ENCODE measurements at places on chromosomes 2 and 18. TPM values are rescaled to one million over a fixed set of nuclear protein-coding genes. Genes with fewer than 3 reads are reported as not detected.

Gene MRO
- total RNA-seq, result 3.7 TPM

Gene ACKR3
- 18.3 TPM for total RNA-seq

Gene SOCS6
- 21.8 TPM for total RNA-seq

- H3K27me3 ChIP-seq, result no peaks in the 10 kb centered on the region
- DNase-seq, result no peak
- no peak overlapping the region for H3K27ac ChIP-seq
- H3K4me1 ChIP-seq, result no peaks in the 10 kb centered on the region
Observed at GRCh38 chr2:240429872-240430491, 5.5 kb upstream of the GPC1 start.

DNA sequence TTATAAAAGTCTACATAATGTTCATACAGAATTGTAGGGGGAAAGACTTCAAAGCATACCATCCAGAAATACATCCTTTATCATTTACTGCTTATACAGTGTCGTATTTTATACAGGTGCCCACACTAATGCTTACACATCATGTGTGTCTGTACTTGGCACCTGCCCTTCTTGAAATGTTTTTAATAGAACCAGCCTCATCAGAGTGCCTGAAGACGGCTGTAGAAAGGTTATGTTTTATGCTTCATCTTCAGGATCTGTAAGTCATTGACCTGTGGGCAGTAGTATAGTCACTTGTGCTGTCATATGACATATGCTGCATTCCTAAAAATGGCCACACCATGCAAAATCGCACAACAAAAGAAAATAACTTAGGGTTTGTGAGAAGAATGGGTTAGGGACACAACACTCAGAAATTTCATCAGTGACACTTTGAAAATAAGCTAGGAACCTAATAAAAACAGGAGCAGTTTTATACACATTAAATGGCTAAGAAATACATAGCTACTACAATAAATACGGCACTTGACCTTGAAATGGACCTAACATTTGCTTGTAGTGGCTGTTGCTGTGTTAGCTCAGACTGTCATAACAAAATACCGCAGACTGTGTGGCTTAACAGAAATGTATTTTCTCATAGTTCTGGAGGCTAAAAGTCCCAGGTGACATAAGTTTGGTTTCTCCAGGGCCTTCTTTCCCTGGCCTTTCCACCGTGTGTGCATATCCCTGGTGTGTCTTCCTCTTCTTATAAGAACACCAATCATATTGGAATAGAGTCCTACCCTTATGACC lies 112.6 kb downstream of the CERS6 start:
- DNase-seq, result no peak
- no peaks in the 10 kb centered on the region for H3K36me3 ChIP-seq
- H3K4me3 ChIP-seq, result no peak overlapping the region
- peak overlapping the region; percentile 29 for H3K27ac ChIP-seq
- no peaks in the 10 kb centered on the region for H3K27me3 ChIP-seq

Gene CPO
- total RNA-seq, result not detected

Gene CDH19
- total RNA-seq, result 7.8 TPM

GRCh38 chr2:190533968-190534309 lies 583 bp downstream of the NEMP2 start:
- peak overlapping the region; percentile 99 for H3K27ac ChIP-seq
- peak overlapping the region; percentile 77 for H3K4me3 ChIP-seq
- peaks cover 12% of the 10 kb centered on the region for H3K4me1 ChIP-seq
- no peaks in the 10 kb centered on the region for H3K36me3 ChIP-seq
- H3K27me3 ChIP-seq, result no peaks in the 10 kb centered on the region
- no peak for DNase-seq

GRCh38 chr2:108841506-108841905 lies 54.9 kb downstream of the CCDC138 start:
- H3K27me3 ChIP-seq, result no peaks in the 10 kb centered on the region
- H3K4me3 ChIP-seq, result no peak overlapping the region
- H3K36me3 ChIP-seq, result no peaks in the 10 kb centered on the region

DNA sequence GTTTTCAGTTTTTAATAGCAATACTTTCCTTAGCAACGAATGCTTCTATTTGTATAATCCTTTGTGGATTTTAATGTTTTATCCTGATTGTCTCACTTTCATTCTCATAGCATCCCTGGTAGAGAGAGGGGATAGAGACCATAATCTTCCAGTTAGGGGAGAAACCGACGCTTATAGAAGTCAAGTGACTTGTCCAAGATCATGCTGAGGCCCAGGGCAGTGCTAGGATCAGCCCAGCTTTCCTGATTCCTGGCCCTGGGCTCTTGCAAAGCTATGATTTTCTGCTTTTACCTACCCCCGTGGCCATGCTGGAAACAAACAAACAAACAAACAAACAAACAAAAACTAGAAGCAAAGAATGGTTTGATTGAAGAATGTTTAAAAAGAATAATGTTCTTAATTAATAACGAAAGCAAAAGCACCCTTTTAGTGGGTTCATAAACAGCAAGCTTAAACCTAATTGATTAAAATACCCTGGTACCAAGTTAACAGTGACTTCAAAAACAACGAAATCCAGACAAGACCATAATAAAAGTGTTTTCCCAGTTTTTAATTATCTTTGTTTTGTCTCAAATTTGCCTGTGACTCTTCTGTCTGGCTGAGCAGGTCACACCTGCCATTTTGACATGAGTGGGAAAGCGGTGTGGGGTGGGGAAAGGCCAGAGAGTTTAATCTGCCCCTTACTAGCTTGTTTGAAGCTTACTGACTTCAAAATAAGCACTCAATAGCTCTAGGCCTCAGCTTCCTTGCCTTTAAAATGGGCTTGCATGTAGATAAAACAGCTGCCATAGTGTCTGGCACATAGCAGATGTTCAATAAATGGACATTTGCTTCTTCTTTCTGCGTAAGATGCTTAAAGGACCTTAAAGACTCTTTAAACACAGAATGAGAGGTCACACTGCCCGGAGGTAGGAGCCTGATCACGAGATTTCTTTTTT lies 116.6 kb upstream of the MYCN start:
- DNase-seq, result no peak
- no peak overlapping the region for H3K27ac ChIP-seq
- H3K4me3 ChIP-seq, result no peak overlapping the region
- H3K4me1 ChIP-seq, result no peaks in the 10 kb centered on the region
- no peaks in the 10 kb centered on the region for H3K27me3 ChIP-seq
- no peaks in the 10 kb centered on the region for H3K36me3 ChIP-seq

GRCh38 chr2:33273479-33273878 lies 203.0 kb upstream of the RASGRP3 start:
- no peaks in the 10 kb centered on the region for H3K27me3 ChIP-seq
- H3K36me3 ChIP-seq, result peaks cover 3% of the 10 kb centered on the region
- DNase-seq, result no peak
- H3K4me1 ChIP-seq, result peaks cover 7% of the 10 kb centered on the region
- H3K4me3 ChIP-seq, result no peak overlapping the region
- H3K27ac ChIP-seq, result no peak overlapping the region

DNA sequence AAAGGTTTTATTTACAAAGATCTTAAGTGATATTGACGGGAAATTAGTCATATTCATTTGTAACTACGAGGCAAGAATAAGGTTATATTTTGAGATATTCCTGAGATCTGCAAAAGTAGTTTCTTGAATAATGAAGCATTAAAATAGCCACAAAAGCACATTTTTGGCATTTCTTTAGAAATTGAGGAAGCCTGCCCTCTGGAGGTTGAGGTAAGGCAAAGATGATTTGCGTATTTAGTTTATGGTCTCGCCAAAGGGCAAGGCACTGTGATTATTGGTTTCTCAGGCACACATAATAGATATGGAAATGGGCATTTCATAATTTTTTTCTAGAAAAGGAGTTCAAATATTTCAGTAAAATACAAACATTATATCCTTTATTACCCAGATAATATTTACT lies 143.7 kb upstream of the RPRM start:
- H3K4me3 ChIP-seq, result no peak overlapping the region
- DNase-seq, result no peak
- no peak overlapping the region for H3K27ac ChIP-seq
- no peaks in the 10 kb centered on the region for H3K4me1 ChIP-seq
- H3K36me3 ChIP-seq, result no peaks in the 10 kb centered on the region

DNA sequence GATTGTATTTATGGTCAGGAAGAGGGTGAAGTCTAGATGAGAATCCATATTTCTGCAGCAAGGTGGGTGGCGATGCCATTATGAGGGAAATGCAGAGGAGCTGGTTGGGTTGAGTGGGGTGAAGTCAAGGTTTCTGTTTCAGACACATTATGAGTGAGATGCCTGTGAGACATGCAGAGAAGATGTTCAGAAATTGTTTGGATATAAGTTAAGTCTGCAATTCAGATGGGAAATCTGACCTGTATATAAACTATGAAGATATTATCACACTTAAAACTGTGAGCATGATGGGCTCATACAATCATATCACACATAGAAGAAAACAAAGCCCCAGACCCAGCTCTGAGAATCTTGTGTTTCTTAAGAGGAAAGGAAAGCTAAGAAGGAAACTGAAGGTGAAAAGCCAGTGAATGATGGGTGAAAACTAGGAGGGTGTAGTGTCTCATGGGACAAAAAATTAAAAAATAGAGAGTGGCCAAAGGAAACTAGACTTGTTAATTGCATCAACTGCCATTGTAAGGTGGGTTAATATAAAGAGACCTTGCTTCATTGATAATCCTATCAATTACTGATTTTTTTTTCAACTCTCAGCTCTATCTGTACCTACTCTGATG lies 14.2 kb downstream of the GALNT5 start:
- no peak overlapping the region for H3K4me3 ChIP-seq
- DNase-seq, result no peak
- no peak overlapping the region for H3K27ac ChIP-seq
- no peaks in the 10 kb centered on the region for H3K4me1 ChIP-seq
- H3K27me3 ChIP-seq, result no peaks in the 10 kb centered on the region

DNA sequence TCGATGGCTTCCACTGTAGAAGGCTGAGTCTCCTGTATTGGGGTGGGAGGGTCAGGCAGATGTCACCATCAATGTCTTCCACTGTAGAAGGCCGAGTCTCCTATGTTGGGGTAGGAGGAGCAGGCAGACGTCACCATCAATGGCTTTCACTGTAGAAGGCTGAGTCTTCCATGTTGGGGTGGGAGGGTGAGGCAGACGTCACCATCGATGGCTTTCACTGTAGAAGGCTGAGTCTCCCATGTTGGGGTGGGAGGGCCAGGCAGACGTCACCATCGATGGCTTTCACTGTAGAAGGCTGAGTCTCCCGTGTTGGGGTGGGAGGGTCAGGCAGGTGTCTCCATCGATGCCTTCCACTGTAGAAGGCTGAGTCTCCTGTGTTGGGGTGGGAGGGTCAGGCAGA lies 117.5 kb upstream of the TPO start:
- H3K27me3 ChIP-seq, result no peaks in the 10 kb centered on the region
- no peak overlapping the region for H3K4me3 ChIP-seq
- H3K4me1 ChIP-seq, result no peaks in the 10 kb centered on the region
- no peaks in the 10 kb centered on the region for H3K36me3 ChIP-seq
- H3K27ac ChIP-seq, result no peak overlapping the region

Gene TGFA
- total RNA-seq, result 0.75 TPM

DNA sequence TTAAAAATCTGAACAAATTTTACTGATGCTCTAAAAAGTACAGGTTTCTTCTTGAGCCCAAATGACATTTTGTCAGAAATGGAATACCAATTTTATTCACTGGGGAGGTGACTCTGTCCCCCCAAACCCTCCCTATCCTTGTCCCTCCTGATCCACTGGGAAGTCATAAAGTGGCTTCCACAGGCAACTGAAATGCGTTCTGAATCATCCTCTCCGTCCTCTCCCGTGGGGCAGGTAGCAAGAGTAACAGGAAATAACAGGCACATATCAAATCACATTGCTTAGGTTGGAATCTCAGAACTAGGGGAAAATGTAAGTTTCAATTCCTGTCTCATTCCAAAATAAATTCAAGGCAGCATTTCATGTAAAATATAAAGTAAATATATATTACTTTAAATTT lies 44.5 kb downstream of the MYL12B start:
- H3K27me3 ChIP-seq, result no peaks in the 10 kb centered on the region
- no peak for DNase-seq
- H3K36me3 ChIP-seq, result no peaks in the 10 kb centered on the region
- H3K4me1 ChIP-seq, result no peaks in the 10 kb centered on the region

Gene LCT
- 0.06 TPM for total RNA-seq

Gene POTEJ
- total RNA-seq, result not detected

Gene SPATS2L
- total RNA-seq, result 103 TPM

- no peak overlapping the region for H3K27ac ChIP-seq
- H3K27me3 ChIP-seq, result no peaks in the 10 kb centered on the region
- no peaks in the 10 kb centered on the region for H3K36me3 ChIP-seq
Observed at GRCh38 chr18:12741351-12741750, 38.5 kb downstream of the PSMG2 start.

GRCh38 chr2:38224181-38224580 lies 148.2 kb upstream of the CYP1B1 start:
- no peaks in the 10 kb centered on the region for H3K4me1 ChIP-seq
- no peaks in the 10 kb centered on the region for H3K36me3 ChIP-seq
- H3K4me3 ChIP-seq, result no peak overlapping the region
- H3K27ac ChIP-seq, result no peak overlapping the region

DNA sequence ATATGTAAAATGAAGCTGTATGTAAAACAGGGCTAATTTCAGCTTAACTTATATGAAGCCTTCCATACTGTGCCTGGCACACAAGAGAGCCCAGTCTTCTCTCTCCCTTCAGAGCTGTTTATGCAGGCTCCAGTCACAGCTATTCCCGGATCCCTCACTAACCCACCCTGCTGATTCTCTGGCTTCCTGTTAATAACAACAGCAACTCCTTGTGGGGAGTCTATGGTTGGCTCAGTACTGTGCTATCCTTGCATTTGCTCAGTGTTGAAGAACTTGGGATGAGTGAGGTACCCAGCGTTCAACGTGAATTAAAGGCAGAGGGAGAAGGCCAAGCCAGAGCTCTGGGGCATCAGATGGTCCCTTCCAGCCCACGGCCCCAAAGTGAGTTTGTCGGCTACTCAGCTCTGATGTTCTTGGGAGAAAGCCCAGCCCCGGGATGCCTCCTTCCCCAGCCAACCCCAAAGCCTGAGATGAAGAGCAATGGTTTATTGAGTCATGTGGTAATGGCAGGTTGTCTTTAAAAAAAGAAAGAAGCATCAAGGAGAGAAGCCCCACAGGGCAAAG lies 43.2 kb downstream of the PSD4 start:
- no peak for DNase-seq
- no peaks in the 10 kb centered on the region for H3K27me3 ChIP-seq
- no peak overlapping the region for H3K4me3 ChIP-seq
- H3K4me1 ChIP-seq, result peaks cover 23% of the 10 kb centered on the region

GRCh38 chr2:157902692-157903091 lies 26.6 kb upstream of the ACVR1 start:
- peaks cover 18% of the 10 kb centered on the region for H3K4me1 ChIP-seq
- H3K4me3 ChIP-seq, result no peak overlapping the region
- H3K27me3 ChIP-seq, result no peaks in the 10 kb centered on the region
- H3K36me3 ChIP-seq, result no peaks in the 10 kb centered on the region
- no peak for DNase-seq

Gene SLC9A4
- not detected for total RNA-seq

DNA sequence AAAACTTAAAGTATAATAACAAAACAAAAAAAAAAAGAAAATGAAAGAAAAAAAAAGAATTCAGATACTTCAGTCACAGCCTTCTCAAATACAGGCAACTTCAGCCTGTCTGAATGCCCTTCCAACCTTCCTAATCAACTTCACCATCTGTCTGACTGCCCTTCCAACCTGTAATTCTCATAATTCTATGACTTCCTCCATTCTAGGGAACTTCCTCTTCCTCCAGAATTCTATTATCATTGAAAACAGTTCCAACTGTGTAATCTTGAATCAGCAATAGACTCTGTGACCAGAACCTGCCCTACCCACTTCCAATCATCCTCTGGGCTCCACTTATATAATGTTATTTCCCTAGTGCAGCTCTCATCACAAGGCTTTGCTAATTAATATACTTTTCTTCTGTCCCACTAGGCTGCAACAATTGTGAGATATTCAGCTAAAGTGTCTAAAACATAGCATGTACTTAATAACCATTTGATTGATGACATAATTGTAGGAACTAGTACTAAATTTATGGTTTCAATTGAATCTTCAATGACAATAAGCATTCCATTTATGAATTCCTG lies 127.3 kb downstream of the UPP2 start:
- DNase-seq, result no peak

Gene ALK
- 0.09 TPM for total RNA-seq

Gene TRAK2
- 168 TPM for total RNA-seq

Measured in heart left ventricle (tissue), 16 donors.